ENCODE measurements at places on chromosomes 6 and 20.

DNA sequence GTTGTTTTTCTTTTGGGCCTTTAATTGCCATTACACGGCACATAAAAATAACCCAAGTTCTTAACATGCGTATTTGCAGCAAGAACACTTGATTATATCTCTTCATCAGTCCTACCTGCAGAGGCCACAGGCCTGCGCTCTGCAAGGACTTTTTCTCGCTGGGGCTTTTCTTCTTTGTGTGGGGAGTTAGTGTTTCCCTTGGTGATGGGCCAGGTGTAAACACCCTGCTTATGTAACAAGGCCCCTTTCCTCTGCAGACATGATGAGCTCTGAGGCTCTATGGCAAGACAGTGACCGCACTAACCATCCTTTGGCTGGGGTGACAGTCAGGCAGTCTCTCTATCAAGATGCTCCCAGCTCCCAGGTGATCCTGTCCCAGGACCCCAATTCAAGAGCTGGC lies 97.8 kb upstream of the PCSK2 start:
- no peak for DNase-seq

- DNase-seq = no peak
These were observed 266.7 kb downstream of the CDH26 start for GRCh38 chr20:60224914-60225313.

DNA sequence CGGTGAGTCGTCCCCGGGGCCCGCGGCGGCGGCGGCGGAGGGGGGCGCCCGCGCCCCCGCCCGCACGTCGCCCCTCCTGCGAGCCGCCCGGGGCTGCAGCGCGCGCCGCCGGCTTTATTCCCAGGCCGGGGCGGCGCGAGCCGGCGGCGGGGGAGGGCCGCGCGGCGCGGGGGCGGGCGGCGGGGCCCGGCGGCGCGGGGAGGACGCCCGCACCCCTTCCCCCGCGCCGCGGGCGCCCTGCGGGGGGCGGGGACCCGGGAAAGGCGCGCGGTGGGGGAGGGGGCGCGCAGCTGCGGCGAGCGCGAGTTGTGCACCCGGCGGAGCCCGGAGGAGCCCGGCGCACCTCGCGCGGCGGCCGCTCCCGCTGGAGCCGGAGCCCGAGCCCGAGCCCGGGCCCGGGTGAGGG lies 646 bp downstream of the HMGA1 start:
- DNase-seq = no peak

- no peak for DNase-seq
These were observed 192.4 kb downstream of the BMP2 start for GRCh38 chr20:6959900-6960312.

DNA sequence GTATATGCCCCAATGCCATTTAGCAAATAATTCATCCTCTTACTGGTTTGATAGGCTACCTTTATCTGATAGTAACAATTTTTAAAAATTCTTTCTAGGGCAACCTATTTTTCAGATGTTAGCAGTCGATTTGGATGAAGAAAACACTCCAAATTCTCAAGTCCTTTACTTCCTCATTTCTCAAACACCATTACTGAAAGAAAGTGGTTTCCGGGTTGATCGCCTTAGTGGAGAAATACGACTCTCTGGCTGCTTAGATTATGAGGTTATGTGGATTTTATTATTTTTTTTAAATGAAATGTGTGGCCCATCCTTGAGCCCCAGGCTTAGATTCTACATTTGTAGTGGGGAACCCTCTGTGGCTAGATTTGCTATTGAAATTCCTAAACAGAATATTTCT lies 26.3 kb downstream of the CDH26 start:
- DNase-seq = no peak

GRCh38 chr6:166169549-166170421 lies 2.1 kb upstream of the TBXT start:
- no peak for DNase-seq

DNA sequence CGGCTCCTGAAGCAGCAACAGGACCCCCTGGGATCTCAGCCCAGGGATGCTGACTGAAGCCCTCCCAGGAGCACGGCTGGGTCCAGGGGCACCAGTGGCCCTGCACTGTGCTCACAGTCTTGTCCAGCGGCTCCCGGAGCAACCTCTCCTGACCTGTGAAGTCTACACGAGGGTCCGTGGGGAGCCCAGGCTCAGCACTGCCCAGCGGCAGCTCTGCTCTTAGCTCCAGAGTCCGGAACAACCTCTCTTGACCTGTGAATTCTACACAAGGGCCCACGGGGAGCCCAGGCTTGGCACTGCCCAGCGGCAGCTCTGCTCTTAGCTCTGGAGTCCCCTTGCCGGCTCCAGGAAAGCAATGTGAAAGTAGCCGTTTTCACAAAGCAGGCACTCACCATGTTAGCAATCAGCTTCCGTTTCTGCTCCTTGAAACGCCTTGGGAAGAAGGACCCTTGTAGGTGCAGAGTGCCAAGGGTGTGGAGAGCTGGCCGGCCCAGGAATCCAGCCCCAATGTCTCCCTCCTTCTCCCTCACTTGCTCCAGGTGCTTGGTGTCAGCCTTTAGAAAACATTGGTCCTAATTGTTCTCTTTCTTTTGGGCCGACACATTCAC lies 310.9 kb downstream of the CDH4 start:
- no peak for DNase-seq

DNA sequence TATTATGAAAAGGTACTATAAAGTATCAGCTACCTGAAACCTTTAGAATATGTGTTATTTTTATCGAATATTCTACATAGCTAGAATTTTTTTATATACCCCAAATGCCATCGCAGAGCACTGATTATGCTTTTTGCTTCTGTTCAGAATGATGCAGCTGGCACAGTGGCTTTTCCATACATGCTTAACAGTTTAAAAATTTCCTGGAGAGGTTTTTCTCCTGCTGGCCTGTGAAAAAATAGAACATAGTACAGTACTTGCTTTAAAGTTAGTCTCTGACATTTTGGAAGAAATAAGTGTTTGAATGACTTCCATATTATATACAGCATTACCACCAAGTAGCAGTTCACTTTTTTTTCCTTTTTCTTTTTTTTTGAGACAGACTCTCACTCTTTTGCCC lies 5.3 kb downstream of the DOP1A start:
- no peak for DNase-seq

- DNase-seq = no peak
These were observed at the start of gene SLC17A9 for GRCh38 chr20:62952373-62952967. TSS of gene SLC17A9 (plus strand) at chr20:62952709. CDS start at chr20:62952831, 122 bp downstream.

GRCh38 chr6:149831308-149831820 lies 32.8 kb downstream of the LRP11 start:
- no peak for DNase-seq

DNA sequence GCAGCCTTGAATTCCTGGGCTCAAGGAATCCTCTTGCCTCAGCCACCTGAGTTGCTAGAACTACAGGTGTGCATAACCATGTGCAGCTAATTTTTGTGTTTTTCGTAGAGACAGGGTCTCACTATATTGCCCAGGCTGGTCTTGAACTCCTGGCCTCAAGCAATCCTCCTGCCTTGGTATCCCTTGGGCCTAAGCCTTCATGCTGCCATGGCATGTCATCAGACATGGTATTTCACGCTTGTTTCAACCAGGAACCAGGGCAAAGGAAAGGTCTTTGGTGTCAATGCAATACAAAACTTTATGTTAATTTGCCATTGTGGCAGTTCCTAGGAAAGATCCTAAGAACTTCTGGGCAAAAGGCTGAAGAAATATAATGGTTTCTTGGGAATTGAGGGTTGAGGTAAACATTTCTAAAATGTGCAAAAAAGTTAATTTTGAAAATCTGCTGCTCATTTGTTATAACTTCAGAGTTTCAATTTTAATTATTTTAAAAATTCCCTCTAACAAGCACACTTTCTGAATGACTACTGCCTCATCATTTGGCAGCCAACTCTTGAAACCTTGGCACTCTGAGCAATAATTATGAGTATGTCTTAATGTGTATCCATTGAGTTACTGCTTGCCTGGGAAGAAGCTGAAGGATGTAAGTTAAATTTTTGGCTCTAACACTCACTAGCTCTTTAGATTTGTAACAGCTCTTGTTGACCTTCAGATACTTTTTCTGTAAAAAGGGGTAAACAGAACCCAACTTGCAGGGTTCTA lies 154.1 kb downstream of the GJA10 start:
- no peak for DNase-seq

- no peak for DNase-seq
These were observed 92.6 kb upstream of the SLC22A23 start for GRCh38 chr6:3549314-3549940.

GRCh38 chr6:159978291-159979135 lies 9.6 kb downstream of the IGF2R start:
- no peak for DNase-seq

- DNase-seq = no peak
These were observed 268.8 kb downstream of the TFAP2C start for GRCh38 chr20:56897958-56898349.

GRCh38 chr6:153096031-153096430 lies 35.1 kb downstream of the RGS17 start:
- no peak for DNase-seq

GRCh38 chr6:5569491-5569890 lies 308.2 kb downstream of the FARS2 start:
- DNase-seq = no peak

GRCh38 chr20:63611646-63612045 lies 15.3 kb downstream of the GMEB2 start:
- DNase-seq = no peak

- DNase-seq = no peak
These were observed 69.2 kb downstream of the TFAP2C start for GRCh38 chr20:56698297-56698696.

DNA sequence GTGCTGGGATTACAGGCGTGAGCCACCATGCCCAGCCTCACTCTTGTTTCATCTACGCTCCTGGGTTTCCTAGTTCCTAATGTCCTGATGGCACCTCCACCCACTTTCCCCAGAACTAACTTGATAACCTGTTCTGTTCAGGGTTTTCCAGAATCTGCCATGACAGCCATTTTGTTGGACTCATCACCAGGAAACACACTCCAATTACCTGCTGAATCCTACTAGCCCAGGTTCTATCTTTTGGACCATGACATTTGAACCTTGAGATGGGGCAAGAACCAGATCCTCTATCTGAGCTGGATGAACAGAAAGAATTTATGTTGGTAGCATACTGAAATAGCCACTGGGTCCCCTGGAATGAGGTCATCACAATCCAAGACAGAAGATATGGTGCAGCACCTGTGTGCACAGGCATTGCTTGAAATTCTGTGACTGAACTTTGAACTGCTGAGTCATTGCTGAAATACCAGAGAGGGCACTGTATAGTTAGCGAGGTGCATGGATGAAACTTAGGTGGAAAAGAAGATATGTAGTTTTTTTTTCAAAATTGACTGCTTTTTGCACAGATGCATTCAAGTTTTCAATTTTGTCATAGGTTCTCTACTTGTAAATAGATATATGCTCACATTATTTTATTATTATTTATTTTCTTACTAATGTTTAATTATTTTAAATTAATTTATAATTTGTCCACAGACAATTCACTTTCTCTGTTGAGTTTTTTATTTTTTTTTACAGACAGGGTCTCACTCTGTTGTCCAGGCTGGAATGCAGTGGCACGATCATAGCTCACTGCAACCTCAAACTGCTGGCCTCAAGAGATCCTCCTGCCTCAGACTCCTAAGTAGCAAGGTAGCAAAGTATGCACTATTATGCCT lies 42.8 kb upstream of the TASP1 start:
- no peak for DNase-seq

- no peak for DNase-seq
These were observed 713.4 kb downstream of the CD109 start for GRCh38 chr6:74409447-74409846.

DNA sequence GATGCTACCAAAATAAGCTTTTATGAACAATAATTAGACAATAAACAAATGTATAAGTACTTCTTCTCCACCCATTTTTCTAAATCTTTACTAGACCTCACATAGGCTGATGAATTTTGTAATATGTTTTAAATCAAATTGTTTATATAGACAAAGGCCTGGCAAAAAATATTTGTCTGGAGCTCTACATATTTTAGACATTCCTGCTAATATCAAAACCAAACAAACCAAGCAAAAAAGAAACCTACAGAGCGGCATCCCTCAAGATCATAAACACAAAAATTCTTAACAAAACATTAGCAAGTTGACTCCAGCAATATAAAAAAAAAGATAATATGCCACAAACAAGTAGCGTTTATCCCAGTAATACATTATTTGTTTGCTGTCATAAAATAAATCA lies 87.2 kb downstream of the ADAT2 start:
- DNase-seq = no peak

- no peak for DNase-seq
These were observed 14.0 kb upstream of the SNAP91 start for GRCh38 chr6:83722876-83723275.

GRCh38 chr6:169789146-169789943 lies 37.9 kb downstream of the ERMARD start:
- DNase-seq = no peak

GRCh38 chr6:111973118-111973761 lies 80.7 kb upstream of the CCN6 start:
- peak; percentile 52 for DNase-seq

GRCh38 chr6:90177544-90178383 lies 118.9 kb downstream of the BACH2 start:
- DNase-seq = no peak

DNA sequence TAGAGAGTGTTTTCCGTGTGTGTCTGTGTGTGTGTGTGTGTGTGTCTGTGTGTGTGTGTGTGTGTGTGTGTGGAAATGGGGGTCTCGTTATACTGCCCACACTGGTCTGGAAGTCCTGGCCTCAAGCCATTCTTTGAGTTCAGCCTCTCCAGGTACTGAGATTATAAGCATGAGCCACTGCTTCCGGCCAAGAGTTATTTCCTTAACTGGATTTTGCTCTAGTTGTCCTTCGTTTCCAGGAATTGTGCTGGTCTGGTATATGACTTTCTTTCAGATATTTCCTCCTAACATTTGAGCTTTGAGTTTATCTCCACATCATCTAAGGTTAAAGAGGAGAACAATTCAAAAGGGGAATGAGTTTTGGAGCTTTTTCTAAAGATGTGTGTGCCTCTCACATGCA lies 124.8 kb downstream of the SH3BGRL2 start:
- no peak for DNase-seq

- no peak for DNase-seq
These were observed 49.3 kb downstream of the TBC1D7 start for GRCh38 chr6:13278991-13279390.

- no peak for DNase-seq
These were observed 309.2 kb upstream of the MAP3K7 start for GRCh38 chr6:90896075-90896547.

- DNase-seq = no peak
These were observed 80.7 kb upstream of the CD83 start for GRCh38 chr6:14036911-14037310.

- DNase-seq = no peak
These were observed 9.1 kb downstream of the SMPDL3A start for GRCh38 chr6:122798099-122798641.

GRCh38 chr6:33947047-33947446 lies 143.2 kb upstream of the MLN start:
- no peak for DNase-seq

- no peak for DNase-seq
These were observed 94.5 kb upstream of the VSTM2L start for GRCh38 chr20:37808233-37809070.

GRCh38 chr6:106098383-106099234 lies 12.5 kb downstream of the PRDM1 start:
- DNase-seq = peak; percentile 61

GRCh38 chr6:150006961-150007464 lies 18.3 kb downstream of the RAET1L start:
- DNase-seq = no peak
